ENCODE measurements at places on chromosomes 1 and 21.

DNA sequence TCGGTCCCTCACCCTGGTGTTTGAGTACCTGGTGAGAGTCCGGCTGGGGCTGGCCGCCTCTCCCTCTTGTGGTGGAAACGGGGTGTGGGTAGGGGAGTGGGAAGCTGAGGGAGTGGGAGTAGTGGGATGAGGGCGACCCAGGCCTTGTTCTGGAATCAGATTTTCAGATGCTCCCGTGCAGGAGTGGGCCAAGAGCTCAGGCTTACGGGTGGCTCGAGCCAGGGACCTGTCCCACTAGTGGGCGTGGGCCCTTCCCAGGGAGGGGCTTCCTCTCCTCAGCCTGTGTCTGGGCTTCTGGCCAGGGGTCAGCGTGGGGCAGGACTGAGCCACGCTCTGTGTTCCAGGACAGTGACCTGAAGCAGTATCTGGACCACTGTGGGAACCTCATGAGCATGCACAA lies 22.0 kb downstream of the CDK18 start:
- no peak for DNase-seq

- peak; percentile 27 for DNase-seq
Measured at GRCh38 chr1:178004926-178005391, 35.1 kb upstream of the SEC16B start.

- no peak for DNase-seq
Measured at GRCh38 chr1:202367271-202367670, 18.8 kb downstream of the PPP1R12B start.

- no peak for DNase-seq
Measured at GRCh38 chr21:28904961-28905435, 87.7 kb downstream of the LTN1 start.

GRCh38 chr1:88751714-88752113 lies 67.6 kb downstream of the PKN2 start:
- DNase-seq: no peak

DNA sequence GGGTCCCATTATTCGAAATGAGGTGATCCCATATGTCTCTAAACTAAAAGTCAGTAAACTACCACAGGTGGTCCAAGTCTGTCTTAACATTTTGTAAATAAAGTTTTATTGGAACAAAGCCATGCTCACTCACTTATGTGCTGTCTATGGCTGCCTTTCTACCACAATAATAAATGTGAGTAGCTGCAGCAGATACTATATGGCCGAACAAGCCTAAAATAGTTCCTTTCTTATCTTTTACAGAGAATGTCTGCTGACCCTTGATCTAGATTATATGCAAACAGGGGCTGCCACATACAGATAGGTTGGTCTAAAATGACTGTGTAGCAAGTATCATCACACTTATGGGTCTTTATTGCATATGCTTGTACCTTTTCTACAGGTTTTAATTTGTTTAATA lies 140.0 kb downstream of the VAV3 start:
- DNase-seq: no peak

- peak; percentile 24 for DNase-seq
Measured at GRCh38 chr1:156860628-156861423, at the start of gene NTRK1. Gene NTRK1 (plus strand): TSS chr1:156860865. CDS start chr1:156860935, 70 bp downstream.

DNA sequence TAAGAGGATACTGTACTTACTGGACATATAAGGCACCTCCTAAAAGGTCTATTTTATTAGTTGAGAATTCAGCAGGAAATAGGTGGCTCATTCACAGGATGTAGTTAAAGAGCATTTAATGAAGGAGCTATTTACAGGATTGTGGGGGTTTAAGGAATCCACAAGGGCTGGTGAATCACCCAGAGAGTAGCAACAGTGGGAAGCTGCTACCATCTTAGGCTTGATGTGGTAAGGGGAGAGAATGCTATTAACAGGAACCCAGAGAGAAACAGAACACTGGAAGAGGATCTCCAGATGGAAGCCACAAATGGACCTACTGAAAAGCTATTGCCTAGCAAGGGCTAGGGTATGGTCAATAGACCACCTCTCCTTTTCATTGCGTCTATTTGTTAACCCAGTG lies 52.0 kb upstream of the COL11A1 start:
- no peak for DNase-seq

DNA sequence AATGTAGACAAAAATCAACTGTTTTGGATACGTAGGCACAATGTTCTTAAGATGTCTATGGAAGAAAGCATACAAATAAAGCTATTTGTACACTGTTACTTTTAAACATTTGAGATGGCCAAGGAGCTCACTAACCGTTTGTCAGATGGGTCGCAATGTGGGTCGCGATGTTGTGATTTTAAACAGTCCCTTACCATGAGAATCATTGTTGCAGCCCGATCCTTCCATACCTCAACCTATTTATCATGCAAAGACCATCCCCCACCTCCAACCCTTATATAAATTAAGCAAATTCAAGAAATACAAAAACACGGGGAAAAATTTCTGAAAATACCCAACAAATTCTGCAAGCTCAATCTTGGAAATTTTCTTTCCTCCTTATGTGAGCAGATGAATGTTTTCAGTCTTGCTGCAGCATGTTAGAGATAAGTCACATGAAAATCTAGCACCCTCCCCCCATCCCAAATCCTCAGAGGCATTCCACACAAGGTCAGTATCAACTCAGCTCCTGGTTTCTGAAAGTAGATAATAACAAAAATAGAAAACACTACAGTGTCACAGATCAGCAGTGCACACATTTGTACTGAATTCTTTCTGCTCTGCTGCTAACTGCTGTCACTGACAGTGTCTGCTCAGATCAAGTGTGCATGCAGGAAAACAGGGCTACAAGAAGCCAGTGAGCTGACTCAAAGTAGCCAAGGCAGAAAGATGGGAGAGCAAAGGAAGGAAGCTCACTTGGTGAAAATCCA lies 92.9 kb upstream of the TTC39A start:
- no peak for DNase-seq

- DNase-seq: no peak
Measured at GRCh38 chr21:14414932-14415508, 32.1 kb upstream of the HSPA13 start.

GRCh38 chr1:110098222-110099026 lies 13.8 kb upstream of the UBL4B start:
- DNase-seq: no peak

- DNase-seq: no peak
Measured at GRCh38 chr1:230820568-230820967, 47.8 kb downstream of the C1orf198 start.

DNA sequence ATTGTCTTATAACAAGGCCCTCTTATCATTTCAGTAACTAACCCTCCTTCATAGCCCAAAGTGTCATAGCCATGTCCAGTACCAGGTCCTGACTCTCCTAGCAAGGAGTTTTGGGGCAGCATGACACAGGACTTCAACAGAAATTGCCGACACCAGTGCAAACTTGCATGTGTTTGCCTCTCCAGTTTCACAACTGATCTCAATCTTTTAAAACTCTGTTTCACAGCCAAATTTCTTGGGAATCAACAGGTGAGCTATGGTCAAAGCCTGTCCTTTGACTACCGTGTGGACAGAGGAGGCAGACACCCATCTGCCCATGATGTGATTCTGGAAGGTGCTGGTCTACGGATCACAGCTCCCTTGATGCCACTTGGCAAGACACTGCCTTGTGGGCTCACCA lies 36.8 kb downstream of the LAMC2 start:
- no peak for DNase-seq

- no peak for DNase-seq
Measured at GRCh38 chr1:160471253-160471652, 51.8 kb downstream of the SLAMF6 start.

- no peak for DNase-seq
Measured at GRCh38 chr1:43237121-43237520, 32.7 kb upstream of the TMEM125 start.

DNA sequence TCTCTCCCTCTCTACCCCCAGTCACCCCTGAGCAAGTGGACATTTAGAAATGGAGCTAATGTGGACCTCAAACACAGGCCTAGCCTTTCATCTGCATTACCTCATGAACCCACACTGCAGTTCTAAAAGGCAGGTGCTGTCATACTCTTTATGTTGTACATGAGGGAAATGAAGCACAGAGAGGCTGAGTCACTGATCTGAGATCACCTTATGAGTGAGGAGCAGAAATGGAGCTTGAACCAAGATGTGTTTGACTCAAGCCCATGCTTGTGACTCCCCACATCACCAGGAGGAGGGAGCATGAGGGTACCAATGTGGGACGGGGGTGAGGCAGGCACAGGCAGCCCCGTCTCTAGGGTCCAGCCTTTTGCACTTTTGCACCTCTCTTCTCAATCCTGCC lies 702.8 kb downstream of the PTPRU start:
- no peak for DNase-seq

GRCh38 chr1:212234431-212235395 lies 50.5 kb upstream of the PPP2R5A start:
- peak; percentile 99 for DNase-seq

- no peak for DNase-seq
Measured at GRCh38 chr1:31926853-31927660, 11.1 kb downstream of the PTP4A2 start.

- no peak for DNase-seq
Measured at GRCh38 chr1:226405411-226405988, 2.4 kb downstream of the PARP1 start.

DNA sequence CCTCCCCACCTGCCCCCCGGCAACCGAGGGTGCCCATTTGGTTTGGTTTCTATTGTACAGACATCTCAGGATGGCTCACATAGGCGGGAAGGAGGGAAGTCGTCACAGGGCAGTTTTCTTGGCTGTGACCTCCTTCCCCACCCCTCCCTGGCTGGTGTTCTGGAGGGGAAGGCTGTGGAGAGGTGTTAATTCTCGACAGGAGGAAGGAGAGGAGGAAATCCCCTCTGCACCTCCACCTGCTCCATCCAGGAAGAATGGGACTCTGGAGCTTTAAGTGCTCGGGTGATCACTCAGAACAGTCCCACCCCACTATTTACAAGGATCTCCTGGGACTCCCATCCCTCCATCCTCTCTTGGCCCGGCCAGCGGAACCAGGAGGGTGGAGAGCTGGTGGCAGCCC lies 7.6 kb downstream of the MEX3A start:
- no peak for DNase-seq

DNA sequence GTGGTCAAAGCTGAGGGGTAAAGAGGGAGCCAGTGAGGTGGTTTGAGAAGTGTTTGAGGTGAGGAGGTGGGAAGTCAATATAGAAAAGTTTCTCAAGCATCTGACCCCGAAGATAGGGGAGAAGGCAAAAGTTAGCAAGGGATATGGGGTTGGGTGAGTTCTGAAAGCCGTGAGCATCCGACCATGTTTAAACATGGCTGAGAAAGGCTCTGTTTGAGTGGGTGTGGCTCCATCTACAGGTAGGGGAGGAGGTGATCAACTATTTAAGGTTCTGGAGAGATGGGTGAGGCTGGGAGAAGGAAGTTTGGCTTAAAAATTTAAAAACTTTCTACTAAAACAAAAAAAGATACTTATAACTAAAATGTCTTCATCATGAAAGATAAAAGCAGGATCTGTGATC lies 273.8 kb downstream of the KCNJ6 start:
- peak; percentile 54 for DNase-seq

DNA sequence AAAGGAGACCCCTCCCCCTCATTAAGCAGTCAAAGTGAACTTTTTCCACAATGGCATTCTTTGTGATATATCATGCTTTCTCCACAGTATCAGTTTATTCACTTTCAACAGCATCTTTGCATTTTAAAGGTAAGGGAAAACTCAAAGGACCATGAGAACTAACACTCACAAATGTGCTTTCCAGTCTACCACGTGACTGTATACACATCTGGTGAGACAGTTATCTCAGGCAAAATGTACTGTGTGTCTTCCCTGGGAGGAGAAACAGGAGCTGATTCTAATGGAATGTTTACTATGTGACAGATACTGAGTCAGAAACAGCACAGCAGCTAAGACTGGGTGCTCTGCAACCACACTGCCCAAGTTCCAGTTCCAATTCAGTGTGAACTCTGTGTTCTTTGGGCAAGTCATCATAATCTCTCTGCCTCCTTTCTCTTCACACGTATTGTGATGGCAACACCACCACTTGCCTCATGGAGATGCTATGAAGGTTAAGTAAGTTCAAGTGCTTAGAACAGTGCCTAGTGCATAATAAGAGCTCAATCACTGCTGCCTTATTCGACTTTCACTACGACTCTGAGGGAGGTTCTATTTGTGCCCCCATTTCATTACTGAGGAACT lies 79.0 kb downstream of the SLC45A1 start:
- DNase-seq: peak; percentile 86

- DNase-seq: no peak
Measured at GRCh38 chr1:117591252-117591651, 14.6 kb upstream of the TENT5C start.

DNA sequence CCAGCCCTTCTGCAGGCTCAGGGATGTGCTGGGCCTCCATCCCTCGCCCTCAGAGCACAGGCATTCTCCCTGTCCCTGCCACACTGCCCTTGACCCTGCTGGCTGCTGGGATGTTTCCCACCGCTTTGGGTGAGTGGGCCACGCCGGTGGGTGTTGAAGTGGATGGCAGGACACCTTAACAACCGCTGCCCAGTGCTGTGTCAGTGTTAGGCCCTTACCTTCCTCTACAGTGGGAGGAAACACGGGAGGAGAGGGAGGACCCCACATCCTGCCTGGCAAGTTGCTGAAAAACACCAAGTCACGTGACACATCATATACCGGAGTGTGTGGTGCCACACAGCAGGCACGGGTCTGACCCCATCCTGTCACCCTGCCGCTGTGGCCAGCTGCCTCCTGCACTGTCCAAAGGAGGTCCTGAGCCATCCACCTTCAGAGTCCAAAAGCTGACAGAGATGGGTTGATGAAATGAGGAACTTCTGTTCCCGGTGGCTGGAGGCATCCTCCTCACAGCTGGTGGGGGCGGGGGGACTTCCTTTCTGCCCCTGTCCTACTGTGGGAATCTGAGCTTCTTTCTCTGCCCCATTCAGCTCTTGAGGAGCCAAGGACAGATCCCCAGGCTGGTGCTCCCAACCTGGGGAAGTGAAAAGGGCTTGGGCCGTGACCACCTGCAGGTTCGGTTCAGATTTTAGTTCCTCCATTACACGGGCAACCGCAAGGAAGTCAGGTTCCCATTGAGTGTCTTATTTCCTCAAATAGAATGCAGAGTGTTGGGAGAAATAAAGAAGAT lies 3.2 kb upstream of the THEMIS2 start:
- no peak for DNase-seq

- no peak for DNase-seq
Measured at GRCh38 chr21:44539991-44540666, at the start of gene KRTAP10-1. Gene KRTAP10-1 (minus strand): TSS chr21:44540195. CDS start chr21:44540150, 45 bp downstream.

- DNase-seq: no peak
Measured at GRCh38 chr1:61445269-61445825, 279.6 kb downstream of the TM2D1 start.

DNA sequence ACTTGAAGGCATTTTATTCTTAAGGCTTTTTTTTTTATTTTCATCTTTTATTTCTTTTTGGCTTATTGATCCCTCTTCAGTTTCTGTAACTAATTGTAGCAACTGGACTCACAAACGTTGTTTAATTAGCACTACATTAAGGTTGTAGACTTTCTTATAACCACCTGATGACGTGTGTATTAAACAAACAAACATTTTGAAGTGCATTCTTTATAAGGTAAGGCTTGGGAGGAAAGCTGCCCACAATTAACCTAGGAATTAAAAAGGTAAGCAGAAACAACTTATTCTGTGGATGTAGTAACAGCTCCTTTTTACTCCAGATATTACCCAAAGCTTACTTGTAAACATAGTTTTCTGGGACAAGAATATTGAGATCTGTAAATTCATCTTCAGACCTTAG lies 55.0 kb downstream of the CAMSAP2 start:
- no peak for DNase-seq

- peak; percentile 51 for DNase-seq
Measured at GRCh38 chr1:225445639-225446594, 18.1 kb upstream of the LBR start.

- DNase-seq: peak; percentile 27
Measured at GRCh38 chr1:88549536-88549935, 134.5 kb upstream of the PKN2 start.

GRCh38 chr1:82392513-82392912 lies 591.8 kb downstream of the ADGRL2 start:
- peak; percentile 84 for DNase-seq

GRCh38 chr1:23357138-23357908 lies 12.3 kb downstream of the ZNF436 start:
- no peak for DNase-seq
